Activated CD4-positive, alpha-beta T cell treated with anti-CD3 and anti-CD28 coated beads, Interleukin-2, amount 50 U/mL, for 24 hours (primary cell): ENCODE measurements at places on chromosomes 2 and 18.
A peak's percentile ranks its signal among the peaks of the same experiment; 100 is the strongest.

DNA sequence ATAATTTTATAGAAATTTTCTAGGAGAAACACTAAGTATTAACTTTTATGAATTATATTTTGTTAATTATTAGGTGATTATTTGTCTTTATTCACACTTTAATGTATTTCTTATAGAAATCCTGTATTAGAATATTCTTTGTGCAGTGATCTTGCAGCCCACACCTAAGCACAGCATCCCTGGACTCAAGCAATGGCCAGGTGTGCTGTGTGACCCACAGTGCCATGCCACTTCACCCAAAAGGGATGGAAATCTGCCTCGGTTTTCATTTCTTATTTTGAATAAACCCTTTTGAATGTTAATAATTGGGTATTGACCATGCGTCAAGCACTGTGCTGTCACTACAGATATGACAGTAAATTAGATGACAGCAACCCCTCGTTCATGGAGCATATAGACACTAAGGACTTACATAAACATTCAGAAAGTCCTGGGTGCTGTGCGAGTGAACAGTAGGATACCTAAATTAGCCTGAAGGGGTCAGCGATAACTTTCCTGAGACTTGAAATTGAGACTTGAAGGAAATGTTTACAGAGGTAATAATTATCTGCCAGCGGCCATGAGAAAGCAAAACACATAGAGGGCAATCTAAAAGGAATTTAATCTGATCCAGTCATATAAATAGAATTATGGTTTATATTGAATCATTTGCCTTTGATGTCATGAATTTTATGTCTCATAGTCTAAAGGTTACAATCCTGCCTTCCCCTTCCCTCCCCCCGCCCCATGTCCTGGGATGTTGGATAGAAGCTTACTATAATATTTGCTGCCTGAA lies 52.7 kb upstream of the CALCRL start:
- no peak for DNase-seq

- DNase-seq = no peak
Measured at GRCh38 chr2:166106431-166107015, 21.3 kb downstream of the SCN1A start.

DNA sequence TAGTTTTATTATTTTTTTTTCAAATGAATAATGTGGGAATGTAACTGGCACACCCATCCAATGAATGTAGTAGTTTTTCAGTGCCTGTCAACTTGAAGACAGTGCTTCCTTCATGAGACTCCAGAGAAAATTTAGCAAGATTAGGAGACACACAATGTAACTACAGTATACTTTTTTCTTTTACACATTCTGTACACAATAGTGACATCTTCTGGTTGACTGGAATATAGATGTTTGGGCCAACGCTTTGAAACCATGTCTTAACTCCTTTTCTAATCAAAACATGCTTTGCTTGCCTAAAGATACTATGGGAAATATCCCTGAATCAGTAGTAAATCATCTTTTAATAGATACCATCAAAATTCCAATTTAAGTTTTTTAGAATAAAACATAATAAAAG lies 229.5 kb upstream of the ZC3H15 start:
- no peak for DNase-seq

DNA sequence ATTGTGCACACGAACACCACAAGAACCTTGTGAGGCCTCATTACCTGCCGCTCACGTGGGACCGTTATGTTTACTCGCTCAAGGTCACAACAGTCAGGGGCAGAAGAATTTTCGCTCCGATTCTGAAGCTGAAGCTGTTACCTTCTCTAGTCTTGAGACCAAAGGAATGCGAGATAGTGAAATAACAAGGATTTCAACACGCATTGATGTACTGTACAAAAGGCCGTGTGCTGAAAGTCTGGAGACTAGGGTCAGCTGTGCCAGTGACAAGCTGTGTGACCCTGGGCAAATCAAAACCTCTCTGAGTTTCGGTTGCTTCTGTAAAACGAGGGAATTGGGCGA lies 583 bp downstream of the NEMP2 start:
- peak; percentile 17 for DNase-seq

DNA sequence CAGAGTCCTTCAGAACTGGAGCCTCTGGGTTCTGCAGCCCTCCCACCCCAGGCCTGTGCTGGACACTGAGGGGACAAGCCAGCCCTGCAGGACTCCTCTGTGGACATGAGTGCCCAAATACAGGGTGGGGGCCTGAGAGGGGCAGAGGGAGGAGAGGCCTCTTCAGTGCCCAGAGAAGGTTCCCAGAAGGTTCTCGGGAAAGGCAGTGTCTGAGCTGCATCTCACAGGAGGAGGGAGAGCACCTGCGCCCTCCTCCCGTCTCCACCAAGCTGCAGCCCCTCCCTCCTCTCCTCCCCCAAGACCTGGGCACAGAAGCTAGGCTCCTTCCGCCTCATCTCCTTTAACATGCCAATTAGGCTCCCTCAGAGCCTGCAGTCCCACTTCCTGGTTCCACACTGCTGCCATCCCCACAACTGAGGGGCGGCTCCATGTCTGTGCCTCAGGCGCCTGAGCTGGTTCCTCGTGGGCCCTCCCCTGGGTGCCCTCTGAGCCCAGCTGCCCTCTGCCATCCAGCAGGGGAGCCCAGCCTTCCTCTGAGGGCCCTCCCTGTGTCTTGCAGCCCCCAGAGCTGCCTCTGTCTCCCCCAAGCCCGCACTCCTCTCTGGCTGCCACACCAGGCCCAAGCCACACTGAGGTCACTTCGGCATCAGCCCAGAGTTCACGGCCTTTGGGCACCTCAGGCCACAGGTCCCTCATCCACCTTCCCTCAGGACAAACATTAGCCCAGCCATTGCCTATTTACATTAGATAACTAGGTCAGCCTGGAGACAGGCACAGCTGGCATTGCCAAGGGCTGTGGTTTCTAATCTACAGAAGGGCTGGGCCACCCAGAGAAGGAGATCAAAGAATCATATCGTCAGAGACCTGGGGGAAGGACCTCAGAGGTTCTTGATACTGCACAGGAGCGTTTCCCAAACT lies 28.9 kb downstream of the KCNK3 start:
- DNase-seq = no peak

DNA sequence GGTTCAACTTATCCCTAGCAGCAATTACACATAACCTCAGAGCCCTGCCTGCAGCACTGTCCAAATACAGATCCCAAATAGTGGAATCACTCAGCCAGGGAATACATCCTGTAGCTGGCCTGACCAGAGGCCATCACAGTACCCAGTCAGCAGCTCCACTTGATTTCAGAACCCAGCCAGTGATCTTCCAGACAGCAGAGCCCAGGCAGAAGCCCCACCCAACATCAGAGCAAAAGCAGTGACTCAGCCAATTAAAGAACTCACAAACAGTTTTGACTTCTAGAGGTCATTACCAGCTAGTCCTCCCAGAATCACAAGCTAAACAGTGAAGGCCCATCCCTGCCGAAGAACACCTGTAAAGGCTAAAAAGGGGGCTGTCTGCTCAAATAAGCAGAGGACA lies 118.0 kb upstream of the SRD5A2 start:
- DNase-seq = no peak

- DNase-seq = no peak
Measured at GRCh38 chr2:234352270-234352669, 144.6 kb downstream of the ARL4C start.

DNA sequence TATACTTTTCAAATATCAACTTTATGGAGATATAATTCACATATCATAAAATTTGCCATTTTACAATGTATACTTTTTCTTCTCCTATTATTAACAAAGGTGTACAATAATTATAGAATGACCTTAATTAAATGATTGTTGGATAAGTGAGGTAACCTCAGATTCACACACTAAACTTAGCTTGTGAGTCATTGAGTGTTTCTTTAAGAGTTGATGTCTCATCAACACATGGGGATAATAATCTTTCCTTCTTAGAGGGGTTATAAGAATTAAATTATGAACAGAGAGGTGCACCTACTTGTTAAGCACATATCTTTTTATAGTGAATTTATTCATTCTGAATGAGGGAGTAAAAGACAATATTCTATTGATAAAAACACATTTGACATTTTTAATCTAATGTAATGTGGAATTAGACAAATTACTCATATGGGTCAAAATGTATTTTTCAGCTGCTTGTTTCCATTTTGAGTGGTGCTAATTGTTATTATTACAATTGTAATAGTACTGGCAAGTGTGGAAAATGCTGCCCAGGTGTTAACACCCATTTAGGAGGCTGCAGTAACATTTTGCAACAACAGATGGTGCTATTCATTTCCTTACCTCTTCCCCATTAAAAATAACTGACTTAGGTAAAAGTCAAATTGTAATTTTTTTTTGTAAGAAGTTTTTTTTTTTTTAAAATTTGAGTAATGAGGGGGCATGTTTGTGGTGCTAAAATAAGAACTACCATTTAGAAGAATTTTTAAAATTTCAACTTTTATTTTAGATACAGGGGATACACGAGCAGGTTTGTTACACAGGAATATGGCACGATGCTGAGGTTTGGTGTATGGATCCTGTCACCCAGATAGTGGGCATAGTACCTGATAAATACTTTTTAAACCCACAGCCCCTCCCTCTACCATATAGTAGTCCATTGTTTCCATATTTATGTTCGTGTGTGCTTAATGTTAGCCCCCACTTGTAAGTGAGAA lies 32.1 kb upstream of the DYNAP start:
- DNase-seq = no peak

- DNase-seq = peak; percentile 31
Measured at GRCh38 chr2:216404010-216404618, 8.2 kb upstream of the SMARCAL1 start.

DNA sequence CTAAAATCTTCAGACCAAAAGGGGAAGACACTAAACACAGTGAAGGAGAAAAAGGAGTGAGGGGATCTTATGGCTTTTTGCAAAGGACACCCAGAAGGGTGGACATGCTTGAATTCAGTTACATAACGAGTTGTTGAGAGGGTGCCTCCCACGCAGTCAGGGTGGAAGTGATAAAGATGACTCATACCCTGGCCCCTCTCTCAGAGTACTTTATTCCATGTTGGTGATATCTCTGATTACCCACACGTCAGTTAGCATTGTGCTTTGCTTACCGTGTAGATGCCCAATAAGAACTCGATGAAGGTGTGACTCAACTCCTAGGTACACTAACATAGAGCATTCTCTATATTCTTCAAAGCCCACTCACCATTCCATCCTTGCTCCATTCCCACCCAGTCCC lies 44.4 kb downstream of the EN1 start:
- DNase-seq = no peak

DNA sequence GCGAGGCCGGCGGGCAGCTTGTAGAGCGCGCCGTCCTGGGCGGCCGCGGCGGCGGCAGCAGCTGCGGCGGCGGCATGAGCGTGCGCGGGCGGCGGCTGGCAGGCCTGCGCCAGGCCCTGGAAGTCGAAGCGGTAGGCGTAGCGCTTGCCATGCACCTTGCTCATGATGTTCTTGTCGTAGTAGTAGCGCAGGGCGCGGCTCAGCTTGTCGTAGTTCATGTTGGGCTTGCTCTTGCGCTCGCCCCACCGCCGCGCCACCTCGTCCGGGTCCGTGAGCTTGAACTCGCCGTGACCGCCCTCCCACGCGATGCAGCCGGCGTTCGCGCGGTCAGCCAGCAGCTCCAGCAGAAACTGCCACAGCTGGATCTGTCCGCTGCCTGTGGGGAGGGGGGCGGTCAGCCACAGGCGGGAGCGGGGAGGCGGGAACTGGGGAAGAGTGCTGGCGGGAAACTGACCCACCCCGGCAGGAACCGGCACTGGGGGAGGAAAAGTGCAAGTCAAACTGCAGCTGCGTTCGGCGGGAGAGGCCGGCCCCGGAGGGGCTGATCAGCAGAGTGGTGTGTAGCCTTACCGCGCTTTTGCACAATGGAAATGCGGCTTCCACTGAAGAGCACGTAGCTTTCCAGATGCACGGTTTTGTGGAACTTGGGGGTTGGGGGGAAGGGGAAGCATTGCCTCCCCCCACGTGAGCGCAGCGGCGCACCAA lies 3.0 kb downstream of the FEV start:
- no peak for DNase-seq

DNA sequence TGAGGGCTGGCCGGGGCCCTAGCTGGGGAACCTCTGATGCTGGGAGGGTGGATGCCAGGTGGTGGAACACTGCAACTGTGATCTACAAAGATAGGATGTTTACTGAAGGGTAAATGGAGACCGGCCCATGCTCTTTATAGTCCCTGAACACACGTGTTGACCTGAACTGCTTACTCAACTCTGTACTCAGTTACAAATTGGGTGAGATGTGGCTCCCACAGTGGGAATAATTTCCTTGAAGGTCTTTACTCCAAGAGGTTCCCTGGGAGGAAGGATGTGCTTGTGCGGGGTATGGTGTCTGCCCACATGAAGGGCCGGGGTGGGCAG lies 254.1 kb downstream of the PRKCE start:
- DNase-seq = no peak

DNA sequence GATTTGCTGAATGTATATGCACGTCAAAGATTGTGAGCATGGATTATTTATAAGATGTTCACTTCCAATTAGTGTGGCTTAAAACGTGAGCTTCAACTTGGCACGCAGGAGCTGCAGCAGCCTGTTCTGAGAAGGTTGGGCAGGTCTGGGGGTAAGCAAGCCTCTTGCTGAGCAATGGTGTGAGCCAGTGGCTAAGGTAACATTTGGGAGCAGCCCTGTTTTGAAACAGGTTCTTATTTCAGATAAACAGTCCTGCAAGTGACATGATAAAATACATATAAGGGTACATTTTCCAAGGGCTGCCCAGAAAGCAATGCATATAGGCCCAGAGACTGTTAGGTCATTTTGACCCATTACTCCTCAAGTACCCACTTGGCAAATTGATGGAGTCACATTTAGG lies 415.3 kb downstream of the ZNF521 start:
- DNase-seq = no peak

DNA sequence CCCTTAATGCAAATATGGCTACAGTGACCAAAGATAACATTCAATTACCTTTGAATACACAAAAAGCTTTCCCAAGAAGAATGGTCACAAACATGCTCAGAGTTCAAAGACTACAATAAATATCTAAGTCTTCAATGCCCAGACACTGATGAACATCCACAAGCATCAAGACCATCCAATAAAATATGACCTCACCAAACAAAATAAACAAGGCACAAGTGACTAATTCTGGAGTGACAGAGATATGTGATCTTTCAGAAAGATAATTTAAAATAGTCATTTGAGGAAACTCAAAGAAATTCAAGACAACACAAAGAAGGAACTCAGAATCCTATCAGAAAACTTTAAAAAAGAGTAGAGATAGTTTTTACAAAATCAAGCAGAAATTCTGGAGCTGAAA lies 40.6 kb upstream of the CAPN13 start:
- DNase-seq = no peak

DNA sequence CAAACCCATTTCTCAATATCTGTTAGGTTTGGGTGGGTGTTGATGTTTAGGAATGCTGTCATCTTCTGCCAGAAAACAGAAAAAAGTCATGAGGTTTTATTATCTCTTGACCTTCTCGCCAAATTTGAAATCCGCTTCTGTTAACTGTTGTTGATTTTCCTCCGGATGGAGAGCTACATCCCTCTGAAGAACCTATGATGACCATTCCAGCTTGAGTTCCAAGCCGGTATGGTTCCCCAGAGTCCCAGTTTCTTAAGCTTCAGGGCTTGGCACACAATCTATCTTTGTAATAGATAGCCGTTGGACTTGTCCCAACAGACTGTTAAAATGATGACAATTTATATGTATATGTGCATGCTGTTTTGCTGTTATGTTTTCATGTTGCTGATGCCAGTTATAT lies 1201.0 kb downstream of the LRP1B start:
- DNase-seq = no peak
